Bladder microvascular endothelial cell (primary cell): ENCODE measurements at places on chromosomes 4 and X. TPM values are rescaled to one million over a fixed set of nuclear protein-coding genes. Genes with fewer than 3 reads are reported as not detected.

Gene EGF
- not detected in 2 replicates for total RNA-seq

Gene FGA
- not detected in 2 replicates for total RNA-seq

Gene TCP11X2
- total RNA-seq = not detected in 2 replicates

Gene CCDC110
- total RNA-seq = 0.65 and 0.94 TPM in 2 replicates

Gene TLR1
- total RNA-seq = 0.97 and 1.7 TPM in 2 replicates

Gene AFM
- total RNA-seq = not detected in 2 replicates

Gene PAK3
- total RNA-seq = 0.49 and 3.9 TPM in 2 replicates

Gene CWH43
- total RNA-seq = not detected in 2 replicates

Gene SMIM31
- not detected in 2 replicates for total RNA-seq

Gene DCAF8L2
- not detected in 2 replicates for total RNA-seq

Gene PRR32
- total RNA-seq = not detected in 2 replicates

Gene SYP
- total RNA-seq = 0.31 and 0.32 TPM in 2 replicates

Gene KLHL4
- 3.9 and 87.8 TPM in 2 replicates for total RNA-seq

Gene LRRC66
- total RNA-seq = 0.16 and 0.50 TPM in 2 replicates

Gene EGFL6
- not detected in 2 replicates for total RNA-seq

Gene SPON2
- total RNA-seq = 1.3 and 4.9 TPM in 2 replicates

Gene SSX4B
- not detected in 2 replicates for total RNA-seq
